ENCODE measurements at places on chromosomes 5 and 9. TPM values are rescaled to one million over a fixed set of nuclear protein-coding genes. Genes with fewer than 3 reads are reported as not detected.

The NANS gene
- 74.0 TPM for total RNA-seq

The ANKS6 gene
- total RNA-seq, result 12.2 TPM

The SHB gene
- 1.1 TPM for total RNA-seq

The ZDHHC21 gene
- 2.7 TPM for total RNA-seq

The CCNJL gene
- total RNA-seq, result not detected
